ENCODE measurements at places on chromosomes 2 and 18.
A peak's percentile ranks its signal among the peaks of the same experiment; 100 is the strongest.

DNA sequence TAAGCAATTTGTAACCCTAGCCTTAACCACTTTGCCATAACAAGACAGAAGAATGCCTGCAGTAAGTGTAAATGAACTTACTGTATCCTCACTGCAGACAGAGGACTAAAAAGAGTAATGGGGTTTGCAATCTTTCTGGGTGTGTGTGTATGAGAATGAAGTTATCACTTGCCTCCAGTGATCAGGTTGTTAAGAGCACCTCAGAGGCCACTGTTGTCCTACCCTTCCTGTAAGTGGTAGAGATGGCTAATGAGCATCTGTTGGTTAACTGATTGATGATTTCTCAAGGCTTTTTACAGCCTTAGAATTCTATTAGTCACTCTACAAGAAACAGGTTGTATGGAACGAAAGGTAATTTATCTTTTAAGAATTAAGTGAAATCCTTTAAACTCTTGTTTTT is 27.6 kb upstream of the GTF2A1L start:
- DNase-seq = no peak

GRCh38 chr2:26114151-26114550 is 58.7 kb upstream of the GAREM2 start:
- no peak for DNase-seq

GRCh38 chr2:170221317-170222288 is 43.7 kb downstream of the MYO3B start:
- no peak for DNase-seq

- no peak for DNase-seq
Observed at GRCh38 chr2:18650221-18650620, 60.9 kb upstream of the NT5C1B start.

- no peak for DNase-seq
Observed at GRCh38 chr2:222751821-222752719, 80.6 kb downstream of the MOGAT1 start.

GRCh38 chr2:238475566-238475965 is 48.8 kb downstream of the ASB1 start:
- DNase-seq = no peak

DNA sequence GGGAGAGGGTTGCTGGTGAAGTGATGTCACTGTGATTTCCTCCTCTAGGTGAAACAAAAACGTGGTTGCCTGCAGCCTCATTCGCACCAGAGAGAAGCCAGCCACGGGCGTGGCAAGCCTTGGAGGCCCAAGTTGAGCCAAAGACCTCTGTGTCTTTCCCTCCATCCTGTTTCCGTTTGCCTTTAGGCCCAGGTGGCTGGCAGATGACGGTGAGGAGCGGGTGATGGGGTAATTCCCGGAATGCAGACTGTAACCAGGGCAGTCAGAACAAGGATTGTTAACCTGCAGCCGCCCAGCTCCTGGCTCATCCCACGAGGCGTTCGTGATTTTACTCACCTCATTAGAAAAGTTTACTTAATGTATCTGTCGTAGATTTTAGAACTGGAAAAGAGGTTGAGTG is 14.4 kb downstream of the CTIF start:
- DNase-seq = no peak

GRCh38 chr2:31221544-31221943 is 4.2 kb upstream of the CAPN14 start:
- no peak for DNase-seq

DNA sequence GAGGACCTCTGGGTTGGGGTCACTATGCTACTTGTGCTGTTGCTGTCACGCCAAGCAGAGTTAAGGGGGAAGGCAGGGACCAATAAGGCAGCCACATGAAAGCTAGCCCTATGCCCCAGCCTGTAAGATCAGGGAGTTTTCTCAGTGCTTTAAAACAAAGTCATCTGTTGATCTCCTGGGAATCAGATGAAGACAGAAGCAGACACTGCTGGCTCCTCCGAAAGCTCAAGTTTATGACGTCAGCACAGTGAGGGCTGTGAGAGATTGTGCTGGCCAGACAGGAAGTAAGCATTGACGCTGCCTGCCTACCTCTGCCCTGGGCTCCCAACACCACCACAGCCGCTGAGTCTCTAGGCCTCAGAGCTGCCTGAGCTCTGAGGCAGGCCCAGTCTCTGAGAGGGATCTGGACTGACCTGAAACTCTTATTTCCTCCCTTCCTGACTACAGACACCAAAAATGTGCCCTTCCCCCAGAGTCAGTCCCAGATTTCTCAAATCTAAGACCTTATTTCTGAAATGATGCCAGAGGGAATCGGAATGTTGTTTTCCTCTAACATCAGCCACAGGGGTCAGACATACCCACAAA is 118.1 kb upstream of the EPAS1 start:
- DNase-seq = no peak

GRCh38 chr18:44758861-44759631 is 78.4 kb downstream of the SETBP1 start:
- DNase-seq = peak; percentile 80

DNA sequence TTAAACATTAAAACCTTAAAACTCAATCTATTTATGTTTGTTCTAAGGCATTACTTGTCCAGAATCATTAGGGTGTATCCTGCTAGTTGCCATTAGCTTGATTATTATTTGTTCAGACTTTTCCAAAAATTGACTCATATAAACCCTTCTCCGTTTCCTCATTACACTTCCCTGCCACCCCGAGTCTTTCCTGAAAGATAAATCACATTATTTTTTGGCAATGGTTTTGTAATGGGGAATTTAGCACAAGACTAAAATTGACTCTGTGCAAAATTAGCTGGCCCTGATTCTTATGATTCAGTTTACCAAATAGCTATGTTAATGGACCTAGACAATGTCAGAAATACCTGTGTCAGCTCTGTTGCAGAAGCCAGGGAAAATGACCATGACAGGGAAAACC is 112.2 kb upstream of the NT5C1B start:
- DNase-seq = no peak

DNA sequence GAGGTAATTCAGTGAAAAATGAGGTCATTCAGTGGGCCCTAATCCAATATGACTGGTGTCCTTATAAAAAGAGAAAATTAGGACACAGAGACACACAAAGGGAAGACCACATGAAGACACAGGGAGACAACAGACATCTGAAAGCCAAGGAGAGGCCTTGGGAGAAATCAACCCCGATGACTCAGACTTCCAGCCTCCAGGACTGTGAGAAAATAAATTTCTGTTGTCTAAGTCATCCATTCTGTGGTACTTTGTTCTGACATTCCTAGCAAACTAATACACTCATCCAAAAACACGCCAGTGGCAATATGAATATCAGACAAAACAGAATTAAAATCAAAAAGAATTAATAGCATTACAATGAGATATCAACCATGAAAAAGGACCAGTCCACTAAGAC is 303.7 kb downstream of the SS18 start:
- no peak for DNase-seq

DNA sequence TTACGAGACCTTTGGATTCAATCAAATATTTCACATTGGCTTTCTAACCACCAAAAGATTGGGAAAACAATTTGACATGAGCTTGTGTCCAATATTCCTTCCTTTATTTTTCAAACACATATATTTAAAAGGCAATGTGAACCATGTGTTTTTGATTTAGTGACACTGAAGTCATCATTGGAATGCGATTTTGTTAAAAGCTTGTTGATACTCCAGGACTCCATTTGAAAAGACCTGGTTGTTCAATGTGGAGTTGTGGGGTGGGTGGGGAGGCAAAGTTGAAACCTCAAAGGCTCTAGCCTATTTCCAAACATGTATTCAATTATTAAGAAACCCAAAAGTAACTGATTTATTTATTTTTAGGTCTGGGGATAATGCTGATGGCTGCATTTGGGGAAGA is 114.1 kb upstream of the TRIB2 start:
- no peak for DNase-seq

- no peak for DNase-seq
Observed at GRCh38 chr2:138336146-138336545, 165.4 kb upstream of the SPOPL start.
